ENCODE measurements at places on chromosomes 5 and 9.

DNA sequence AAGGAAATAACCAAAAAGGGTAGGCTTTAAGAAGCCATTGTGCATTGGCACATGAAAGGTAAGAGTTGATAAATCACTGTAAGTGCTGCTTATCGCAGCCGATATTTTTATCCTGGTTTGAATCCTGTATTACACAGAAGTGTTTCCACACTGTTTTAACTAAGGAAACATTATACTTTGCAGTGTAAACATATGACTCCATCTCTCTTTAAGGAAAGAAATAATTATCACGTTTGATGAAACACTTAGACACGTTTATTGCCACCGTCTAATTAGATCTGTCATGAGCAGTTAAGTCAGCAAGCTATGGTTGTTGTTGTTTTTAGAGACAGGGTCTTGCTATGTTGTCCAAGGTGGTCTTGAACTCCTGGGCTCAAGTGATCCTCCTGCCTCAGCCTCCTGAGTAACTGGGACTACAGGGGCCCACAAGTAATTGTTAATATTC lies 85.7 kb upstream of the TNFAIP8 start:
- DNase-seq, result no peak

DNA sequence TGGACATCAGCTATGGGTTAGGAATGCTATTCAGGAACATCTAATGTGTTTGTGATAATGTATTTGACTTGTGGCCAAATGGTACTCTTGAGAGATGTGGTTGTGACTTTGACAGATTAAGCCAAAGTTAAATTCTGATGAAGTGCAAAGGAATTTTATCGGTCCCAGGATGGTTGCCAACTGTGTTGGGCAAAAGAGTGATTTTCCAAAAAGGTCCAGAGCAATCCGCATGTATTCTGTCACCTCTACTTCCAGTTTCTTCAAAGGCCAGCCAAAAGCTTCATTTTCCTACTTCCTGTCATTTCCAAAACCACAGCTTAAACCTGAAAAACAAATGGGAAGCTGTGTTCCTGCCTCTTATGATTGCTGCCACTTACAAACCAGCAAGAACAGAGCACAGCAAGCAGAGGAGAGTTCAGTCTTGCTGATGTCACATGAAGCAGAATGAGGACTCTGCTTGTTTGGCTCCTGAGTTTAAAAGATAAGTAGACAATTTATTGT lies 59.8 kb downstream of the MARCHF3 start:
- DNase-seq, result no peak

DNA sequence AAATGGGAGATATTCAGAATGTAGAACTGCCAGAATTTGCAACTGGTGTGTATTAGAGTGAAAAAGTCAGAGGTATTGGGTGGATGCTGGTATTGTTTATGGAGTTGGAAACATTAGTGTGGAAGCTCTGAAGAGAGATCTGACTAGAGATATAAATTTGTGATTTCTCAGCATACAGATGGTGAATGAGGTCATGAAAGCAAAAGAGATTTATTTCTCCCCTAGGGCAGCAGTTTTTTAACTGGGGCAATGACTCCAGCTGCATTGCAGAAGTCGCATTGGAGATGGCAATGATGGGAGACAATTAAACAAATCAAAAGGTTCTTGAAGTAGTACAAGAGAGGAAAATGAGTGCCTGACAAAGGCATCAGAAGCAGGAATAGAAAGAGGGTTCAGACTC lies 64.9 kb downstream of the CETN3 start:
- no peak for DNase-seq

DNA sequence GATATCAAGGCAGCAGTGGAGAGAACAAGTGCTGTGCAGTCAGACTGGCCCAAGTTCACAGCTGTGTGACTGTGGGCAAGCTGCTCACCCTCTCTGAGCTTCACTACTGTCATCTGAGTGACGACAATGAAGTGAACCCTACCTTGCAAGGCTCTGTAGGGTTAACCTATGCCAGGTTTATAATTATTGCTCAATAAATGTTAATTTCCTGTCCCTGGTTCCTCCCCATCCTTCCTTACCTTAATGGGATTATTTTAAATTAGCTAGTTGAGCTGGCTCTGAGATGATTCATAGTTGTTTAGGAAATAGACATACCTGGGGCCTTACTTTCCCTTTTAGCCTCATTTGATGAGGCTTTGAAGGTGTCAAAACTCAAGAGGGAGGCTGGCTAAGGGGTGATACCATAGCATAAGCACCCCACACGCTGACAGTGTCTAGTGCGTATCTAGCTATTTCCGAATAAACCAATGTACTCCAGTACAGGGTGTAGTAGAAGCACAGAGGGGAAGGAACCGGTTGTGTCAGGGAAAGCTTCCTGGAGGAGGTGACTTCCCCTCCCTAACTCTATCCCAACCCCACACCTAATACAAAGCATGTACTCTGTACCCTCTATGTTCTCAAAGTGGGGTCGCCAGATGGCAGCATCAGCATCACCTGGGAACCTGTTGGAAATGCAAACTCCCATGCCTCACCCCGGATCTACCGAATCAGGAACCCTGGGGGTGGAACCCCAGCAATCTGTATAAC lies 63.3 kb upstream of the SLC25A51 start:
- DNase-seq, result no peak

DNA sequence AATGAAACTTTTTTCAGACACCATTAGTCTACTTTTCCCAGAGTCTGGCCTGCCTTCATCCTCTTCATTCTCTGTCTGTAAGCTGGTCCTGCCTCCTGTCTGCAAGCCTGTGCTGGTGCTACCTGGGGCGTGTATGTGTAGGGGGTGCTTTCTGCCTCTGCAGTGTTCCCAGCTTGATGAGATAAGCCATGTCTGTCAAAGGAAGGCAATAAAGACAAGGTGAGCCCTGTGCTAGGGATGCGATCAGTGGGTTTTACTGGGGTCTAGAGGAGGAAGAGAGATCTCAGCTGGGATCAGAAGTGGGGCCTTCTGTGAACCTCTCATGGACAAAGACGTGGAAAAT lies 78.0 kb upstream of the TGFBR1 start:
- no peak for DNase-seq

DNA sequence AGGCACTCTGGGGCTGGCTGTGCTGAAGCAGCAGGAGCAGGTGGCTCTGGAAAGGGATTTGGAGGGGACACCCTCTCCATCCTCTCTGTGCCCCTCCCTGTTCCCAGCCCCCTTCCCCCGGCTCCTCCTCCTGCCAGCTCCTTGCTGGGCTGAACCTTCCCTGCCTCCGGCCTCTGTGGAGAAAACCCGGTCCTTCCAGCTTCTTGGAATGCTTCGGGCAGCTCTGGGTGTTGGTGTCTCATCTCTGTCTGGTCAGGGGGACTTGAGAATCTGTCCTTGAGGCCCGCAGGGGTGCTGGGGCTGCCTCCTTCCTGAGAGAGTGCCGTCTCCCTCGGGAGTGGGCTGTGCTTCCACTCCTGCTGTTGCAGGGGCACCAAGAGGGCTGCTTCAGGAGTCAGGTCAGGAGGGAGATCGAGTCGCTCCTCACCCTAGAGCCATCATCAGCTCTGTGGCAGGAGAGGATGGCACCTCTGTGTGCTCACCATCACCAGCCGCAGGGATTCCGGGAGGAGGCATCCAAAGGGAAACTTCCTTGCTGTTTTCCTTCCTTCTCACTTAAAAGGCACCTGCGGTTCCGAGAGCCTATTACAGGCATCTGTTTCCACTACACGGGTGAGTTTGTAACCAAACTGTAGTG lies 30.6 kb downstream of the NDUFS6 start:
- DNase-seq, result no peak

GRCh38 chr9:133949486-133950061 lies 42.5 kb downstream of the VAV2 start:
- DNase-seq, result no peak

DNA sequence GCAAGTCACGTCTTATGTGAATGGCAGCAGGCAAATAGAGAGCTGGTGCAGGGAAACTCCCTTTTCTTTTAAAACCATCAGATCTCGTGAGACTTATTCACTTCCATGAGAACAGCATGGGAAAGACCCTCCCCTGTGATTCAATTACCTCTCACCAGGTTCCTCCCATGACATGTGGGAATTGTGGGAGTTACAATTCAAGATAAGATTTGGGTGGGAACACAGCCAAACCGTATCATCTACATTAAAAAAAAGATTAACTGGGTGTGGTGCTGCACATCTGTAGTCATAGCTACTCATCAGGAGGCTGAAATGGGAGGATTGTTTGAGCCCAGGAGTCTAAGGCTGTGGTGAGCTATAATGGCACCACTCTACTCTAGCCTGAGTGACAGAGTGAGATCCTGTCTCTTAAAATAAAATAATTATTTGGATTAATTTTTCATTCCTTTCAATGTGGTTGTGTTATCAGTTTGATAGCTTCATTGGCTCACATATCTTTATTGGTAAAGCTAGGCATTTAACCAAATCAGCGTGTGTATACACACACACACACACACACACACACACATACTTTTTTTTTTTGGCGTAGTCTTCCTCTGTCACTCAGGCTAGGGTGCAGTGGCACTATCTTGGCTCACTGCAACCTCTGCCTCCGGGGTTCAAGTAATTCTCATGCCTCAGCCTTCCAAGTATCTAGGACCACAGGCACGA lies 21.8 kb downstream of the DENND4C start:
- peak; percentile 60 for DNase-seq

- DNase-seq, result no peak
Measured at GRCh38 chr9:97591535-97591934, 41.6 kb downstream of the TSTD2 start.

- DNase-seq, result no peak
Measured at GRCh38 chr9:82354279-82354659, 365.7 kb downstream of the SPATA31D1 start.

DNA sequence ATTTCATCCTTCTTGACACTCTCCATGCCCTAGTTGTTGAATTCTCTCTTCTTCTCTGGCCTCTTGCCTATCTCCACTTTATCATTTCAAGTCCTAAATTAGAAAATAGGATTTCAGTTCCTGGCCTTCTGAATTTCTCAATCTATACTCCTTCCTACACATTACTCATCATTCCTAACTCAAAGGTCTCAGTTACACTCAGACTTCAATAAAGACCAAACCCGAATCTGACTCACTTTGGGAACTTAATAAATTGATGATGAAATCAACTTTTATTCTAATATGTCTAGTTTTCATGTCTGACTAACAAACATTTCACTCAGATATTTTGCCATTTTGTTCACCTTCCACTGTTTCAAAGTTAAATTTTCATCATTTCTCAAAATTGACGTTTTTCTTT lies 113.6 kb upstream of the TSLP start:
- DNase-seq, result no peak

DNA sequence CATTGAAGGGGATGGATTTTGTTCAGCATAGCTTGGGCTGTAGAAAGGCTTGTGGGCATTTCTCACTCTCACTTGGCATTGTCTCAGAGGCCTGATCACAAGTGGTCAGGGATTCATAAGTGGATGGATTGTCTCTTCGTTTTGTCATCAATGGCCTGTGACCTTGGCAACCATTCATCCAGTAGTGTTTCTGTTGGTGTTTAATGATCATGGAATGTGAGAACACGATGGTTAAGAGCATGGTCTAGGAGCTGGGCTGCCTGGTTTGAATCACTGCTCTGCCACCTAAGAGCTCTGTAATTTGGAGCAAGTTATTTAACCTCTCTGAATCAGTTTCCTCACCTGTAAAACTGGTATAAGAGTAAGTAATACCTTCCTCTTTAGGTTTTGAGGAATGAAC lies 430.1 kb upstream of the MEF2C start:
- no peak for DNase-seq

- no peak for DNase-seq
Measured at GRCh38 chr5:16521521-16522483, 56.2 kb upstream of the ZNF622 start.

DNA sequence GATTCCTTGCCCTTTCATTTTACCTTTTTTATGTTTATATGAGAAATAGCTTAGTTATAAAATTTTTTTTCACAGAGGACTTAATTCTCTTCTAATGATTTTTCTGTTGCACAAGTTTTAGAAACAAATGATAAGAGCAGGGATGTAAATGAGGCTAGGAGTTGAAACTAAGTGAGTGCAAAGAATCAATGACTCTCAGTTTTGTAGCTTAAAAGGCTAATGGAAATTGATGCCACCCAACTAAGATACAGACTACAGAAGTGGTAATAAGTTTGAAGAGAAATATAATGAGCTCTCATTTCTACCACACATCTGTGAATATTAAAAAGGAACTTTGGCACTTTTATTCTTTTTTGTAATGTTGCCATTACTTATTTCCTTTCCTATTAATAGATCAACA lies 105.1 kb downstream of the LURAP1L start:
- DNase-seq, result no peak

DNA sequence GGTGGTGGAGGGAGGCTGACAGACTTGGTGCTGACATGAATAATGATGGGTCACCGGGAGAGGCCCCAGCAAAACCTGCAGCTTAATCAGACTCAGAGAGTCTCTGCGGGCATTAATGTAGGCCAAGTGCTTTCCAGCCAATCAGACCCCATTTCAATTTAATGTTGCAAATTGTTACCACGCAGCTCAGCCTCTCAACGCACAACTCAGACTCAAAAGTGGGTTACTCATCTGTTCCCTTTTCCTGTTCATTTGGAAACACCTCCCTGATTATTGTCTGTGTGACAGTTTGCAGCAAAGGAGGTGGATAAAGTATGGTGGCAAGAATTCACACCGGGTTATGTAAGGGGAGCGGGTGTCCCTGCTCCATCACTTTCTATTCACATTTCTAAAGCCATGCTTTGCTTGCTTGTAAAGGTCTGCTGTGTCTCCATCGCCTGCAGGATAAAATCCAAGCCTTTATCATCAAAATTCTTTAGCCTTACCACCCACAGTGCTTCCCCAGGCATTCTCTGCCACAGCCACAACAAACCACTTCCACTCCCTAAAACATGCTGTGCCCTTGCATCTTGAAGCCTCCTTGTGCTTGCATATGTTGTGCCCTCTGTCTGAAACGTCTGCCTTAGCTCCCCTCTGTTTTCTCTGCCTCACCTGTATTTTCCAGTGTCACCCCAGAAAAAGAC lies 156.5 kb downstream of the ASTN2 start:
- no peak for DNase-seq

- no peak for DNase-seq
Measured at GRCh38 chr9:13049223-13049622, 230.3 kb downstream of the MPDZ start.

- DNase-seq, result peak; percentile 9
Measured at GRCh38 chr9:2623288-2624050, 1.9 kb downstream of the VLDLR start.

GRCh38 chr9:108278341-108278740 lies 577.4 kb downstream of the ACTL7B start:
- DNase-seq, result no peak
